ENCODE measurements at places on chromosomes 7 and 10.

DNA sequence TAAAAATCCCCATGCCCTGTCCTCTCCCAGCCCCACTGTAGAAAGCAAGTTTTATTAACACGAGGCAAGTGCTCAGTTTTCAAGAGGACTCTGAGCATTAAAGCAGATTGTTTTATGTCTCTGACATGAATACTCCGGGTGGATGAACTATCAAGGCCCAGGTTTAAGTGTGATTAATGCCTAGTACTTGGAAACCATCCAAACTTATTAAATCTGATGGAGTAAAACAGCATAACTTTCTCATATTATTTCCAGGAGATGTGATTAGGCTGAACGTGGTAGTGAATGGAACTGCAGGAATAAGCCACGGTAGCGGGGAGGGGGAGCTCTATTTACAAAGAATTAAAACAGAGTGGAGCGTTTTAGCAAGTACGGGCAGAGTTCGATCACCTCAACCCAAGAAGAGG lies 144.2 kb upstream of the RNF32 start:
- no peak for DNase-seq

DNA sequence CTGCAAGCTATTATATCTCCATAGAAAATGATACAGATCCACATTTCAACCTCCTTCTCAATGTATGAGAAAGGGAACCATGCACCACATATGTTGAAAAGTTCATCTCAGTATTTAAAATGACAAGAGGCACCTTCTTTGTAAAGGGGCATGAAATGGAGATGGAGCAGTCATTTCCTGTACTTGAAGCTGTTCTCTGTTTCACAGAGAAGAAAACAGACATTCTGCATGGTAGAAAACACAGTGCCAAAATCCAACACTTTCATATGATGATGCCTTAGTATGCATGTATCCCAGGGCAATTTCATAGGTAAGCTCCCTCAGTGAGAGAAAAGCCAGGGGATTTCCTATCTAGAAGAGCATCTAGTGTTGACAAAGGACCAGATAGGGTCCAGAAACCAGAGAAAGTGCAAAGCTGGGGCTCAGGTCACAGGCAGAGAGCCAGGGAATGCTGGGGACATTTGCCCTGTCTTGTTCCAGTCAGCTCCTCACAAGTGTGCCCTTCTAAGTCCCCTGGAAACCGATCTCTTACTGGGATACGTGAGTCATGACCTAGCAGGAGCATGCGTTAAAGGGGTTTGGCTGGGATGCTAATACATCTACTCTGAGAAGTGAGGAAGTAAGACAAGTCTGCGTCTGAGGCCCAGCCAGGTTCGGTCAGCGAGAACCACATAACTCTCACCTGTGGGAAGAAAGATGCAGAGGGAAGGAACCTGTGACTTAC lies 118.7 kb downstream of the ICA1 start:
- no peak for DNase-seq

DNA sequence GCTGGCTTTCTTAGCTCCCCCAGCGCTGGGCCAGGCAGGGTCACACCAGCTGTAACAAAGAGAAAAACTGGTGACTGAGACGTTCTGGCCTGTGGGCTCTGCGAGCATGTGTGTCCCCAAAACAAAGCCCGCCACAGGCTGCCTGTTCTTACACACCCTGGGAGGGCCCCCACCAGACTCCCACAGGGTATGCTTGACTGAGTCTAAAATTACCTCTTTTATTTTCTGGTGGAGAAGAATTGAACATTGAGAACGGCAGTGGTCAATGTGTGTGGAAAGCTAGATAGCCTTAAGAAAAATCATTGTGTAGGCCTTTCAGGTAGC lies 808 bp downstream of the C10orf71 start:
- DNase-seq = no peak

GRCh38 chr7:143318661-143319060 lies 2.8 kb downstream of the CLCN1 start:
- DNase-seq = no peak

DNA sequence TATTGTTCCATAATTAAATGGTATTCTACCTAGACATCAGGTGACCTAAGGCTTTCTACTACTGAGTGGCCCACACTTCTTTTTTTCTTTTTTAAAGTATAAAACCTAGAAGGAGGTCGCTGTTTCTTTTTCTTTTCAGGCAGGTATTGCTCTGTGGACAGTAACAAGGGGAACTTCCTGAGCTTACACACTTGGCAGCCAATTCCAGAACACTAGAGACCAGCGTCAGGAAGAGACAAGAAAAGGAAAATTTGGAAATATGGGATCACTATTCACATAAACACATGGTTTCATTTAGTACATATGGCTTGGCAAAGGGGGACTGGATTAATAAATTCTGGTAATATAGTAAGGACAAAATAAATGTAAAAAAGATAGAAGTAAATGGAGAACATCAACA lies 141.9 kb downstream of the RSU1 start:
- no peak for DNase-seq

DNA sequence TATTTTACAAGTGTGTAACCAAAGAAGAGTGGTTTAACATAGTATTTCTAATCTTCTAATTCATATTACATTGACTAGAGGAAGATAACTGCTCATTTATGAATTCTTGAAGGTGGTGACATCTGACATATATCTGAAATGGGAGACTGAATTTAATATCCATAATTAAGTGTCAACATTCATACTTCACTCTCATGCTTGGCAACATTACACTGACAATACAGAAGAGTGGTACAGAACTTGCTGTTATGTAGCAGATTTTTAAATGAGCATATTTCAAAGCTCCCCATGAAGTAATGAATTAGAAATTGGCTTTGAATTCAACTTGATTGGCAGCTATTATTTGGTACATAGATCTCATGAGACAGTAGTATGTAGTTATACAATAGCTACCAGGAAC lies 125.8 kb upstream of the POT1 start:
- no peak for DNase-seq

DNA sequence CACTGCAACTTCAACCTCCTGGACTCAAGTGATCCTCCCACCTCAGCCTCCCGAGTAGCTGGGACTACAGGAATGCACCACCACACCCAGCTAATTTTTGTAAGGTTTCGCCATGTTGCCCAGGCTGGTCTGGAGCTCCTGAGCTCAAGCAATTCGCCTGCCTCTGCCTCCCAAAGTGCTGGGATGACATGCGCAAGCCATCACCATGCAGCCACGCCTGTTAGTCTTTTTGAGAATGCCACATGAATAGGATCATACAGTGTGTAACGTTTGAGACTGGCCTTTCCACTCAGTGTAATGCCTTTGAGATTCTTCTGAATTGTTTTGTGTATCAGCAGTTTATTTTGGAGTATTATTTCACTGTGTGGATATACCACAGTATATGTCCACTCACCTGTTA lies 75.7 kb upstream of the MSRB2 start:
- DNase-seq = no peak

DNA sequence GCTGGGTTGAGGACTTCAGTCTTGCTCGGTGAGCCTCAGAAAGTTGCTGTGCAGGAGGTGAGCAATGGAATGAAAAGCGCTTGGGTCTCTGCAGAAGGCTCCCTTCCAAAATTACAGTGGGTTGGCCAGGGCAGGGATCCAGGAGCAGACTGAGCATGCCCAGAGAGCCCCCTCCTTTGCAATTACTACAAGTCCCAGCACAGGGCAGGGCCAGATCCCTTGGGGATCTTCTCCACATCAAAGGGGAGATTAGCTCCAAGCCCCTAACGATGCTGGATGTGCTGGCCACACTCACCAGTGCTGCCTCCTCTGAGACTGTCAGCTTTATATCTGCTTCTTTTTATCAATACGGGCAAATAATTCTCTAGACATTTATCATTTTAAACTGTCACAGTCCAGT lies 337.5 kb downstream of the RPS24 start:
- DNase-seq = no peak

DNA sequence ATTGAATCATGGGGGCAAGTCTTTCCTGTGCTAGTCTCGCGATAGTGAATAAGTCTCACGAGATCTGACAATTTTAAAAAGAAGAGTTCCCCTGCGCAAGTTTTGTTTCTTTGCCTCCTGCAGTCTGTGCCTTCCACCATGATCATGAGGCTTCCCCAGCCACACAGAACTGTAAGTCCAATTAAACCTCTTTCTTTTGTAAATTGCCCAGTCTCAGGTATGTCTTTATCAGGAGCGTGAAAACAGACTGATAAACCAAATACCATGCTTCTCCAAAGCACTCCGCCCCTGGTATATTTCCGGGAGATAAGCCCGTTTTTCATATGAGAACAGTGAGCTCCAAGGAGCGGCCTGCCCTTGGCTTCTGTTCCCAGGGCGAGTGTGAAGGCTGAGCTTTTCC lies 118.9 kb downstream of the EVX1 start:
- no peak for DNase-seq

GRCh38 chr10:45811075-45811474 lies 36.2 kb downstream of the AGAP4 start:
- no peak for DNase-seq

DNA sequence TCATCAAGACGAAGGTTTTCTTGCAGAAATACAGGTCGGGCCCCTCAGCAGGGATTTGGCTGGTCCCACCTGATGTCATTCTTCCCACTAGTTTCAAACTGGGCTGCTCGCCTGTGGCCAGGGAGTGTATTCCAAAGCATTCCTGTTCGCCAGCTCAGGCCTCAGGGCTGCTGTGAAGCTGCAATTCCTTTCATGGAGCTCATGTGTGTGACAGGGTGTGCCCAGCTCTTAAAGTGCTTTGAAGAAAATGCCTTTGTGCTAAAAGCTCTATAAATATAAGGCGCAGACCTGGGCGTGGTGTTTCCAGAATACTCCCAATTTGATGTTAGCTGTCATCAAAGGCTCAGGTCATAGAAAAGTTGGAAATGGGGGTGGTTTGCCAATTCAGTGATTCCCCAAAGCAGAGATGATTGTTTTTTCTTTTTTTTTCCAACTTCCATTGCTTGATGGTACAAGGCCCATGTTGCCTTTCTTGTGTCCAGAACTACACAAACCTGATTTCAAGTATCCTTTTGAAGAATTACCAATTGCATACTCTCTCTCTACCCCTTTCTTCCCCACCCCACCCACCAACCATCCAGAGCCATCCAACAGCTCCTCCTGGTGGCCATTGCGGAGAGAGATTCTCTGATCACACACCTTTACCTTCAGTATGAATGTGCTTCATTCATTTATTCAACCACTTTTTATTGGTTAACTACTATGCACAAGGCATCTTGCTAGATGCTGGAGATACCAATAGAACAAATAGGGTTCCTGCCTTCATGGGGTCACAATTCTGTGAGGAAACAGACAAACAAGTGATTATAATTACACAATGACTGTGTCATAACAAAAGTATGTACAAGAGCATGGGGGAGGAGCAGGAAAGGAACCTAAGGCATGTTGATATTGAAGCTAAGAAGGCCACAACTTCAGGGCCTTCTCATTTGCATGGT lies 297.3 kb upstream of the LYZL1 start:
- peak; percentile 47 for DNase-seq

DNA sequence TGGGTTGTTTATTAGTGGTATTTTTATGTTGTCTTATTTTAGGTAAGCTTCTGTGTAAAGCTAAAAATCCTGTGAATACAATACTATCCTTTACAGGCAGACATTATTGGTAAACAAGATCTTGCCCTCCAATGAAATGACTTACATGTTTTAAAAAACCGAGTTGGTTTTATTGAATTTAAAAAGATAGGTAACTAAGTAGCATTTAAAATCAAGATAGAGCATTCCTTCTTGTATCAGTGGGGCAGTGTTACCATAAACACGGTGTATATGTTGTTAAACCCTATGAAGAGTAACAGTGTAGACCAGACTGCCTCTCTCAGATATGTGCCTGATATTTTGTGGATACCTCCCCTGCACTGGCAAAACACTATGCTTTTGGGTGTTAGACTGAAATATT lies 81.0 kb downstream of the SNX10 start:
- no peak for DNase-seq

- DNase-seq = no peak
Observed at GRCh38 chr7:122942059-122942458, 53.4 kb downstream of the TAS2R16 start.

DNA sequence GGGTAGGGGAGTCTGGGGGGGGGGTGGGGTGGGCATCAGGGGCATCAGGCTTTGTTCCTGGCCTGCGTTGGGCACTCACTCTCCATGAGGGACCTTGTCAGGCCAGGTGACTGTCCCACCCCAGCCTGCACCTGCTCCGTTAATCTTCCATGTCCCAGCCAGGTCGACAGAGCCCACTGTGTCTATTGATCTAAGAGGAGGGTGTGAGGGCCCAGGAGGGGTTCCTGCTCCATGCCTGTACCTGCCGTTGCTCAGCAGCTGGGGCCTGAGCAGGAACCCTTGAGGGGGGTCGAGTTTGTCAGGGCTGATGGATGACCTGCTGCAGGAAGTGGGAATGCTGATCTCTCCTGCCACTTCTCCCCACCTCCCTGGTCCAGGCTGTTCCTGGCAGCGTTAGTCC lies 18.6 kb downstream of the NEUROG3 start:
- no peak for DNase-seq

DNA sequence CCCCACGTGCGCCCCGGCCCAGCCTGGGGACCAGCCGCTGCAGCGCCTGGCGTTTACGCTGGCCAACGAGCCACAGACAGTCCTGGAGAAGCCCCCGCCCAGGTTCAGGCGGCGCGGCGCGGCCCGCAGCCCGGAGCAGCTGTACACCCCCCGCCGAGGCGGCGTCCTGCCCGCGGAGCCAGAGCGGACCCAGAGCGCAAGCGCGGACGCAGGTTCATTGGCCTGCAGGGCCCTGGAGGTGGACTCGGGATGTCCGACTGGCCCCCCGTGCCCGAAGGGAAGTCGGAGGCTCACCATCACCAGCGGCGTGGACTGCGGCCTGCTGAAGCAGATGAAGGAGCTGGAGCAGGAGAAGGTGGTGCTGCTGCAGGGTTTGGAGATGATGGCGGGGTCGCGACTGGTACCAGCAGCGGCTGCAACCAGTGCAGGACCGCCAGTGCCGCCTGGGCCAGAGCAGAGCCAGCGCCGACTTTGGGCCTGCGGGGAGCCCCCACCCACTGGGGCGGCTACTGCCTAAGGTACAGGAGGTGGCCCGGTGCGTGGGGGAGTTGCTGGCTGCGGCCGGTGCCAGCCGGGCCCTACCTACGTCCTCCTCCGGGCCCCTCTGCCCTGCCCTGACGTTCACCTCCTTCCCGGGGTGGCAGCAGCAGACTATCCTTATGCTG lies 72.0 kb upstream of the KCTD7 start:
- no peak for DNase-seq

DNA sequence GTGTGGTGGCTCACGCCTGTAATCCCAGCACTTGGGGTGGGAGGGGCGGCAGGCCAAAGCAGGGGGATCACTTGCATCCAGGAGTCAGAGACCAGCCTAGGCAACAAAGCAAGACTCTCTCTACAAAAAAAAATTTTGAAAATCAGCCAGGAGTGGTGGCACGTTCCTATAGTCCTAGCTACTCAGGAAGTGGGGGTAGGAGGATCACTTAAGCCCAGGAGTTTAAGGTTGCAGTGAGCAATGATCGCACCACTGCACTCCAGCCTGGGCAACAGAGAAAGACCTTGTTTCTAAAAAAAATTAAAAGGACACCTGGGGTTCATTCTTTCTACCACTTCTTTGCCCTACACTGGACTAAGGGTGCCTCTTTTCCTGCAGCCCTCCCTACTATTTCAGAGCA lies 15.1 kb downstream of the WAPL start:
- no peak for DNase-seq

DNA sequence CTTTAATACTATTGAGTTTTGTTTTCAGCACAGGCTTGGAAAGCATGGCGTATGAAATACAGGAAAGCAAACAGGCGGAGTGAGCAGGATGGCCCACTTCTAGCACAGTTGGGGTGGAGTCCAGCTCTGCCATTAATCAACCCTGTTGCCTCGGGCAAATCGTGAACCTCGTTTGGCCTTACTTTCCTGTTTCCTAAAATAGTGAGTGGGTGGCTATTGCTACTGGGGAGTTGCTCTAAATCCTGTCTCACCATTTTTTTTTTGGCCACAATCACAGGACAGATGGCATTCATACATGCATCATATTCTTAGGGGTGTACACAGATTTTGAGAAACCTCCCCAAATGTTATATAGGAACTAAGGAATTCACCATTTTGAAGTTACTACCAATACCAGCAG lies 157.8 kb downstream of the ANLN start:
- DNase-seq = no peak
